ENCODE measurements at places on chromosomes 12 and 14.

DNA sequence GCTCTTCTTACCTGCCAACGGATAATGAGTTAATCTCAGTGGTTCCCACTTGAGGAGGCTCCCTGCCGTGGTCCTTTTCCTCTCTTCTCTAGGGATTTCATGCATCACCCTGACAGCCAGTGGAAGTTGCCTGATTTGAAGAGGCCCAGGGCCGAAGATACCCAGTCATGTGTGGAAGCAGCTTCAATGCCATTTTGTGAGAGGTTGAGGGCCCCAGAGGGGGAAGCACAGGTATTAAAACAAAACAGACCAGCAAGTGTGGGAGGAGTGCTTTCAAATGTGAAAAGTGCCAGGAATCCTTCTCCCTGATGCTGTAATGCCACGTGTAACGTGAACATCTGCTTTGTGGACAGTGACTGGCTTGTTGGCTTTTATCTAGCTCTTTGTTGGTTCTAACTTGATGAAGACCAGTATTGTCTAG is 1.5 kb downstream of the TCP11L2 start:
- no peak for DNase-seq

DNA sequence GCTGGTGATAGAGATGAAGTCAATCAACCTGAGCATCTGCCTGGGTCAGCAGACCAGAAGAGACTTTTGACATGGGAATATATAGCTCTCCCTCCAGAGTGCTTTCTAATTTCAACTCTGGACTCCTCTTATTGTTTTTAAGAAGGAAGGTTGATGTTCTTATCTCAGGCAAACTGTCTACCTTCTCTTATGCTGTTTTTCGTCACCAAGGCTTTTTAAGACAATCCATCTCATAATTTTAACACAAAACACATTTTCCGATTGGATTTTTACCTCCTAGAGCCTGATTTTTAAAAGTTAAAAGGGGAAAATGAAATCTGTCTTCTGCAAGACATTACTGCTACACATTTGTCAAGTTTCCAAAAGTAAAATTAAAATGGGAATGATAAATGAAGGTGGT is 368.7 kb upstream of the MIS18BP1 start:
- DNase-seq, result no peak

- no peak for DNase-seq
Observed at GRCh38 chr12:42162193-42162592, 17.5 kb upstream of the GXYLT1 start.

DNA sequence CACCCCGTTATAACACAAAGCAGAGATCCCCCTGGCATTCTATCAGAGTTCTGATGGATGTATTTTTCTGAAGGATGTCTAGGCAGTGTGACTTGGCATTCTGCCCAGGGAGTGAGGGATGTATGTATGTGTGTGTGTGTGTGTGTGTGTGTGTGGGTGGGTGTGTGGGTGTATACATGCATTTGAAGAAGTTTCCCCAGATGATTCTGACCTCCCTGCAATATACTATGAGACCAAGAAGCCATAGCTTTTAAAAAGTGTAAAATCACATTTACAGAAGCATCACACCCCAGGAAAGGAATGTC is 59.7 kb upstream of the NAP1L1 start:
- peak; percentile 83 for DNase-seq

- no peak for DNase-seq
Observed at GRCh38 chr12:71694099-71694820, 8.4 kb downstream of the TMEM19 start.

DNA sequence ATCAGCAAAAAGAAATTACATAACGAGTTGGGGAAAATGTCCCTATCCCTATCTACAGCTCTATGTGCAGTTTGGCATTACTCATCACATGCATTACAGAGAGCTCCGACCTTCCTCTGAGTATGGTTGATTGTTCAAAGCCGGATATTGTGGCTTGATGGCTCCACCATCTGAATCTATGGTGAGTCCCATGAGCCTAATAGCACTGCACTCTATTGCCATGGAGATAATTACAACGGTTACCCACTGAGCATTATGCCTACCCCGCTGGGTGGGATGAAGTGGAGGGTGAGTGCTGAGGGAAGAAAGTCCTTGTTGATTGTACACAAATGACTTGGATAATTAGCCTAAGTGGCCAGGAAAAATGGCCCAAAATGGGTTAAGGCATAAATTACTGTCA is 800.5 kb downstream of the NRXN3 start:
- no peak for DNase-seq

DNA sequence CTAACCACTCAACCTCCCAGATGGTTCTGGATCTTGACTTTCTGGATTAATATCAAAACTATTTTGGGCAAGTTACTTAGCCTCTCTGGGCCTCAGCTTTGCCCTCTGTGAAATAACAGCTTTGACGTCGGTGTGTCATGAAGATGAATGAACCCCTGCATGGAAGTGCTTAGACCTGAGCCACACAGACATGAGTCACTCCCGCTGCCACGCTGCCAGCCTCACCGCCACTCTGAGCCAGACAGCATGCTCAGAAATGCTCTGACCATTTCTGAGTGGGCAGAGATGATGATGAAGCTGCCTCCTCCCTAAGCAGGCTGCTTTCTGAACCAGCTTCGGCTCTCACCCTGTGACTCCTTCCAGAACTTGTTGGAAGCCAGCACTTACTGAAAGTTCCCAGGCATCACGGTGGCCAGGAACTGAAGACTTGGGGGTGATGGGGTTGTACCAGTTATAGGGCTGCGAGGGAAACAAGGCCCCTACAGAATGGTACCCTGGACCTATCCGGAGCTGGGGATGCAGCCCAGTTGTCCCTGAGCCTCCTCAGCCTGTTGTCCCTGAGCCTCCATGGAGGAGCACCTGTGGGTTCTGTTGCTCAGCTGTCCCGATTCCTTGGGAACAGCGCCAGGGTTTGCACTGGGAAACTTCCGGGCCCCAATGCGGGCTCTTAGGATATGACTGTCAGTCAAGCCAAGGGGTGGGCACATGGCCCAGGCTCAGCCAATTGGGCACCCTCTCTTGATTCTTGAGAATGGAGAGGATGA is 2.0 kb upstream of the CCDC197 start:
- no peak for DNase-seq

- no peak for DNase-seq
Observed at GRCh38 chr14:74549588-74549987, 56.0 kb downstream of the ISCA2 start.

DNA sequence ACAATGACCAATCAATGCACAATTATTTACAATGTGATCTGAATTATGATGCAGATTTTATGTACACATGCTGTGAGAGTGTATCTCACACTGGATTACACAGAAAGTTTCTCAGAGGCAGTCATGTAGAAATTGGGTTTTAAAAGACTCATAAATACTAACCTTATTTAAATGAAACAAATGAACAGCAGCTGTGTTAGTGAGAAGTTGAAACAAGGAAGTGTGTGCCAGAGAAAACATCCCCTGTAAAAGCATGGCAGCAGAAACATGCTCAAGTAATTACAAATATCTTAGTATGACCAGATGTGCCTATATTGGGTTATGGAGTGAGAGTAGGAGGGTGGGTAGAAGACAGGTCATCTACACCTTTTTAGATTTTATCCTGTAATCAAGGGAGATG is 723.7 kb downstream of the C12orf50 start:
- DNase-seq, result no peak

DNA sequence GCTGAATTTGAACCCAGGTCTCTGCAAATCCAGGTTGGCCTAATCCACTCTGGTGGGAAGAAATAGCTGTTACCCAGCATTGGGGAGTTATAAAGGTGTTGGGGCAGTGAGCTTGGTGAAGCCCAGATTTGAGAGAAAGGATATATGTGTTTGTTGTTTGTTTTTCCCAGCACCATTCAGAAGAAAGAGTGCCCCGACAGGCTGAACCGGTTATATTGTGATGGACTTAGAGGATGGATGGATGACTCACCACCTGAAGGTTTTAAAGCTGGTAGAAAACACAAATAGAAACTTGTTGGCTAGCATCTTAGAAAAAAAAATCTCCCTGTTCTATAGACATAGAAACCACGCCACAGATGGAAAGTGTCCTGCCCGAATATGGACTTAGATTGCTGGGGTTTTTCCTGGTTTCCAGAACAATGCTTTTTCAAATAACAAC is 404.6 kb downstream of the MED13L start:
- no peak for DNase-seq

GRCh38 chr14:90818715-90819114 is 2.5 kb upstream of the TTC7B start:
- DNase-seq, result no peak

- DNase-seq, result peak; percentile 90
Observed at GRCh38 chr12:124609041-124609989, 41.9 kb upstream of the NCOR2 start.

- peak; percentile 92 for DNase-seq
Observed at GRCh38 chr12:132761921-132762583, 420 bp upstream of the ANKLE2 start.

GRCh38 chr14:38399652-38400051 is 143.8 kb upstream of the CLEC14A start:
- DNase-seq, result no peak

DNA sequence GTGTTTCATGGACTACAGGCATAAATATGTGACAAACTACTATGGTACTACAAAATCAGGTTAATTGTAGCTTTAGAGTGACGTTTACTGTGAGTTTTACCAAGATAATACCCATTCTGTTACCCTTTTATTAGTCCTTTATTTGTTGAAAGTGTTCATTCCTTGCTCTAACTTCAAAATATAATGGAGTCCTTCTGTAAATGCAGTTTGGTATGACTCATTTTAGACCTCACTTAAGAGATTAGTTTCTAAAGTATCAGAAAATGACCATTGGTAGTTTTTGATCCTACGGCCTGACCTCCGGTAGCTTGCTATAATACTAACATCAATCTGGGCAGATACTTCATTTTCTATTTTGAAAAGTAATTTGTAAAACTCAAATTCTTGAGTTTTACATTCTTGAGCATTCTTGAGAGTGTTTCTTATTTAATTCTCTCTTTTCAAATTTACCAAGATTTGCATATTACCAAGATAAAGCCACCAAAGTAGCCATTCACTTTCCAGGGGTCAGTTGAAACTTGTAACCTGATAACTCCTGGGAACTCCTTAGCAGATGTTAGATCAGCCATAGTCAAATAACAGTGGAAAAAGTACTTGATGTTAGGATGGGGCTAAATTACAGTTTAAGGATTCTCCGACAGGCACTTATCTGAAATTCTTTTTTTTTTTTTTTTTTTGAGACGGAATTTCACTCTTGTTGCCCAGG is 4.2 kb downstream of the HSPA2 start:
- no peak for DNase-seq

GRCh38 chr12:32226768-32227167 is 120.1 kb downstream of the BICD1 start:
- no peak for DNase-seq

- DNase-seq, result no peak
Observed at GRCh38 chr14:37583358-37584210, 11.5 kb downstream of the FOXA1 start.

DNA sequence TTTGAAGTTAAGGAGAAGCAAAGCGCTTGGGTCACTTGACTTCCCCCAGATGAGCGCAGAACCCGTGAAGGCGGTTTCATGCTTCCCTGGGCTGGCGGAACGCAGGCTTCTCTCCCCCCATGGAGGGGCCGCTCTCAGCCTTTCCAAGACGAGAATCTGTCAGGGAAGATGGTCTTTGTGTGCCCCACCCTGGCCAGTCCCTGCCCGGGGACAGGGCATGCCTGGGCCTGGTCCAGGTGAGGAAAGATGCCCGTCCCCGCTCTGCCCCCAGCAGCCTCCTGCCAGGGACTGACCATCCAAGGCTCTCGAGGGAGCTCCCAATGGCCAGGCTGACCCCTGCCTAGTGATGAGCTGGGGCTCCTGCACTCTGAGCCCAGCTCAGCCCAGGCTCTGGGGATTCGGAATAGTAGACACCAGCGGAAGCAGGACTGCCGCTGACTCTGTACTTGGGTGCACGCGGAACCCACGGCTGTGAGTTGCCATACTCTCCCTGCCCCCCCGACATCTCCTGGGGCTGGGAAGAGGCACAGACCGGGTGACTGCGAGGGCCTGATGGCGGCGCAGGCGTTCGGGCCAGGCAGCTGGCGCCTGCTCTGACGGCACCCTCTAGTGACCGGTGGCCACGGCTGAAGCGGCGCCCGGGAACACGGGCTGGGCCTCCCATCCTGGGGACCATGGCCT is 142.2 kb upstream of the FKBP4 start:
- DNase-seq, result no peak

- no peak for DNase-seq
Observed at GRCh38 chr12:29713729-29714128, 70.0 kb downstream of the TMTC1 start.

DNA sequence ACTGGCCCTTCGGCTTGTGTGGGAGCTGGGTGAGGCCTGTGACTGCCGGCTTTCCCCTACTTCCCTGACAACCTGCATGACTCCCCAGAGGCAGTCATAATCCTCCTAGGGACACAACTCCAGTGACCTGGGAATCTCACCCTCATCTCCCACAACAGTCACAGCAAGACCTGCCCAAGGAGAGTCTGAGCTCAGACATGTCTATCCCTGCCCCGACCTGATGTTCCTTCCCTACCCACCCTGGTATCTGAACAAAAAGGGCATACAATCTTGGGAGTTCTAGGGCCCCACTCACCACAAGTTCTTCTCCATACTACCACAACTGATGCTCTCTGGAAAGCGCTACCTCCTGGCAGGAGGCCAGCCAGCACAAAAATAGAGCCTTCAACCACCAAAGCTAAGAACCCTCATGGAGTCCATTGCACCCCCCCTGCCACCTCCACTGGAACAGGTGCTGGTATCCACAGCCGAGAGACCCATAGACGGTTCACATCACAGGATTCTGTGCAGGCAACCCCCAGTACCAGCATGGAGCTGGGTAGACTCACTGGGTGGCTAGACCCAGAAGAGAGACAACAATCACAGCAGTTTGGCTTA is 16.8 kb downstream of the ATP23 start:
- no peak for DNase-seq

GRCh38 chr12:53929527-53929926 is 9.1 kb upstream of the HOXC13 start:
- no peak for DNase-seq

- no peak for DNase-seq
Observed at GRCh38 chr12:121107681-121108080, 25.0 kb upstream of the P2RX7 start.

- no peak for DNase-seq
Observed at GRCh38 chr12:69044887-69045286, 111.9 kb upstream of the CPM start.

GRCh38 chr12:23952071-23952470 is 2.6 kb upstream of the SOX5 start:
- DNase-seq, result no peak

- no peak for DNase-seq
Observed at GRCh38 chr14:56903304-56903969, 93.2 kb upstream of the OTX2 start.

DNA sequence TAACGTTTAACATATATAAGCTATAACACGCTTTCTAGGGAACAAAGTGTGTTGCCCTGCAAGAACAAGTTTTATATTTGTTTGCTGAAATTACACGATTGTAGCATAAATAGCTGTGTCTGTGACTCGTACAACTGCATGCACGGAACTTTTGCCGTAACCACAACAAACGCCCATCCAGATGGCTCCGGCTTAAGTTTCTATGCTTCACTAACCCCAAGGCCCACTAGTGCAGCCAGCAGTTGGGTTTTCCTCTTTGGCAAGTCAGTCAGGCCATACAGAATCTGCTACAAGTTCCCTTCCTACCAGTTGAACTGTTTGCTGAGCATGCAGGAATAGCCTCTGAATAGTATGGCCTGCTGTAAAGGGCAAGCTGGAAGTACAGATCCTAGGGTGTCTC is 12.1 kb downstream of the CSRP2 start:
- peak; percentile 23 for DNase-seq
